ENCODE measurements at places on chromosomes 4 and X.

DNA sequence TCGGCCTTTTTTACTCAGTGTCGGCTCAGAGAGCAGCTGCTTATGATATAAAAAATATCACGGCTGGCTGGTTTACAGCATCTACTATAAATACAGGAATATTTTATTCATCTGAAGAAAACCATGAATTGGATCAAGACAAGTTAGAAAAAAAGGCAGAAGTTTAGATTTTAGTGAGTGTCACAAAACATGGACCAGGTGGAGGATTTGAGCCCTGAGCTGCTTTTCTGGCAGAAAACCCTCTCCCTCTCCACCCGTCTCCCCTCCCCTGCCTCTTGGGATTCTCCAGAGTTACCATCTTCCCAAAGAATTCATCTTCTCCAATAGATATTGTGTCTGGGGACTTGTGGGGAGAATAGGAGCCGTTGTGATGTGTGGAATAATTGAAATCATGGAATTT, 142.8 kb upstream of the RAI2 start:
- no peak for ATAC-seq

DNA sequence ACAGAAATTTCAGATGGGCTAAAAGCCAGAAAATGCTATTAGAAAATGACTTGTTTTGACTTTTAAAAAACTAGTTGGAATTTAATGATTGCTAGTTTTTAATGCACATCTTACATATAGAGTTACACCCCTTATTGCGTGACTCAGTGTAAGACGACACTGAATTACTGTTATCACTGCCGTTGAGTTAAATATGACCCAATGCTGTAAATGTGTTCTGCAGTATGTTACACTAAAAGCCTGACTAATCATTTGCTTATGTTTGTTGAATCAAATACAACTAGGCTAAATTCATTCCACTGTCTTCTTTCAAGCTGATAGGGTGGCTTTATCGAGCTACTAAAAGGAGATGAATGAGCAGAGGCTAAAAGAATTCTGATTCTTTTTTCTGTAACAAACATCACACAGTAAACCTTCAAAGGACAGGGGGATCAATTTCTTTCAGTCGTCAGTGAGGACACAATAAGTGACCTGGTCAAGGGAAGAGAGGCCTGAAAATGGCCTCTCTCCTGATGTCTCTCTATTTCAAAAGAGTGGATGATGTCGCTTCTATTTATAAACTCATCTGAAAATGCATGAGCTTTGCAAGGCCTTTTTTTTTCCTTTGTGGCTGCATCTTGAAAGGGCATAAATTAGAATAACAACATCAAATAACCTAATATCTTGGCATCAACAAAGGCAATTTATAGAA, 142.2 kb upstream of the KCNIP4 start:
- no peak for ATAC-seq

DNA sequence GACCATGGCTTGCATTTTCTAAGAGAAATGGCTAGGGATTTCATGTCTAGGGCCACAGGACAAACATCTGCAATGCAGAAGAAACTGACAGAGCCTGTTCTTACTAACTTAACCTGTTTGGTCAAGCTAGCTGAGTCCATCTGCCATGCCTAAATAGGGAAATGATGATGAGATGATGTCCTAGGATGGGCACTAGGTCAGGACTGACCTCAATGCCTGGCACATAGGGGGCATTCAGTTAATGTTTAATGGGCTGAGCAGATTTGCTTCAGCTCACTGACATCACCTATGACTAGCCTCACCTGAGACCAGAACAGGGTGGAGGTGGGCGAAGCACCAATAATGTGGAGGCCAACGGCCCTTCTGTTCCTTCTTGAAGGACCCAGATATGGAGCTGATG, 174.2 kb upstream of the SCML1 start:
- ATAC-seq, result no peak

GRCh38 chr4:47718696-47719095, 119.2 kb downstream of the CORIN start:
- no peak for ATAC-seq

DNA sequence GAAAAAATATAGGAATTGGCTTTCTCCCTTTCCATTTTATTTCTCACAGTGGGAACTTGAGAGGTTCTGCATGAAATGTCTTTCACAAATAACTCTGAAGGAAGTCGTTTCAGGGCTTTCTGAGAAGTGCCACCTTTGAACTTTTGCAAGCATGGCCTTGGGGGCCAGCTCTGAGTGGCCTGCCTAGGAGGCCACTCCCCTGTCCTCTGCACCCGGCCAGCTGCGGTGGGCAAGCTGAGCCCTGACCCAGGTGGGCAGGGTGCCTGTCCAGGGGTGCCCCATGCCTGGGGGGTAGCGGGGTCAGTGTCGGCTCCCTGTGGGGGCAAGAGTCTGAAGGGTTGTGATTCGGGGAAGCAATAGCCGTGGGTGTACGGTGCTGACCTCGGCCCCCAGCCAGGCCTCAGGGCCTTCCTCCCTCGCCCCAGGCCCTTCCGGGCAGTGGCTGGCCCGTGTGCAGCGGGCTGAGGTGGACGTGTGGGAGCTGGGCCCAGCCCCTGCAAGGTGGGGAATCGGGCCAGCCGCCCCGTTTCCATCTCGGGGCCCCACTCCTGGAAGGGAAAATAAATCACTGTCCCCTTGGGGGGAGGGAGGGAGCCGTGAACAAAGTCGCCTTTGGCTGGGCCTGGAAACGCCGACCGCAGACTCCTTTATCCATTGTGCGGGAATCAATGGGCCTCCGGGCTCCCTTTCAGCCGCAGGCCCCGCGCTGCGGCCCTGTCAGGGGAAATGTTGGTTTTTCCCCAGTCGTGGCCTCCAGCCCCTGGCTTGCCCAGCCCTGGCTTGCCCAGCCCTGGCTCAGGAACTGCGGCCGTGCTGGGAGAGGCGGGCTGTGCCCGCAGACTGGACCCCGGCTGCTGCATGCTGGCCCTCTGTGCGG, 3.1 kb downstream of the FGFRL1 start:
- ATAC-seq, result no peak

DNA sequence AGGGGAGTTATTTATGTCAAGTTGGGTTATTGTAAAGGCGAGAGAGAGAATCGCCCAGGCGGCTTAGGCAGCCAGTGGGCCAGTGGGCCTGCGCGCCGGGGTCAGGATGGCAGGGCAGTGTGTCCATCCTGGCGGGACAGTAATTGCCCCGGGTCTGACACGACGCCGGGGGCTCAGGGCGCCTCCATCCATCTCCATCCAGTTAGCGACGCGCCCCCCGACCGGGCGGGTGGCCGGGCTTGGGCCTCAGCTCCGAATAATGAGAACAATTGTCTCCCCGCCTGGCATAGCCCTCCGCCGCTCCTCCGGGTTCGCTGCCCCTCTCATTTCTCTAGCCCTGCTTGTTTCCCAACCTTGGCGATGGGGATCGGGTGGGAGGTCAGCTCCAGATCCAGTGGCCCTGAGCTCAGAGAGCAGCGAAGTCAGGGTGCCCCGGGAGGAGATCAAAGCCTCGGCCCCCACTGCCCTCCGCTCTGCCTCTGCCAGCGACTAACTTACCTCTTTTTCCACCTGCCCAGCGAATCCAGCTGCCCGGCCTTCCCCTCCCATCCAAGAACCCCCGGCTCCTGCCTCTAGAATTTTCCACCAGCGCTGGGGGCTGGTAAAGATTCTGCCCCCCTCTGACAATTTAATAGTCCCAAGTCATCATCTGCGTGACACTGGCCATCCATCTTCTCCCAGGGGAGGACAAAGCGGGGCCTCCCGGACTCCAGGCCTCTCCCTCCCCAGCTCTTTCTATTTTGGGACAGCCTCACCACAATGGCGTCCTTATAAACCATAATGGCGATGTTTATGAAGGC, 56.9 kb upstream of the TMEM33 start:
- no peak for ATAC-seq

DNA sequence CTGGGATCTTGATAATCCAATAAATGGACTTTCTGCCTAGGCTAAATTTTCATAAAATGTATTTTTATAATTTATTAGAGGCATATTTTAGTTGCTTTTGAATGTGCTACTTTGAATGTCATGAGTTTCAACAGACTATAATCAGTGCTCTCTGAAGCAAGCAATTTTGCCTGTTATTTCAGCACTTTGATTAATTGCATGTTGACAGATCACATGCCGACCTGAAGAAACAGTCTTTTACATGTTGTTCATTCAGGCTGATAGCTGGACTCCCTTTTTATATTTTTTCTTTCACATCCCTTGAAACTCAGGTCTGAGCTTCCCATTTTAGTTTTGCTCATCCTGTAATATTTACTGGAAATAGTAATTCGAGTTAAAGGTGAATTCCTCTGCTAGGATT, 341.0 kb downstream of the NAP1L3 start:
- no peak for ATAC-seq

DNA sequence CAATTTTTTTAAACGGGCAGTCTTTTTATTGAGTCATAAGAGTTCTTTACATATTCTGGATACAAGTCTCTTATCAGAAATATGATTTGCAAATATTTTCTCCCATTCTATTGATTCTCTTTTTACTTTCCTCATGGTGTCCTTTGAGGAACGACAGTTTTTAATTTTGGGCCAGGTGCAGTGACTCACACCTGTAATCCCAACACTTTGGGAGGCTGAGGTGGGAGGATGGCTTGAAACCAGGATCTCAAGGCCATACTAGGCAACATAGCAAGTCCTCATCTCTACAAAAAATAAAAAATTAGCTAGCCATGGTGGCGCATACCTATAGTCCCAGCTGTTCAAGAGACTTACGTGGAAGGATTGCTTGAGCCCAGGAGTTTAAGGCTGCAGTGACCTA, 66.1 kb upstream of the RGN start:
- ATAC-seq, result no peak

All from activated T-helper 17 cell treated with anti-CD3 and anti-CD28 coated beads, Interleukin-2, amount 50 U/mL, for 72 hours (primary cell).